ENCODE measurements at places on chromosomes 5 and 9.
A peak's percentile ranks its signal among the peaks of the same experiment; 100 is the strongest.

GRCh38 chr9:92138157-92138959 is 23.1 kb upstream of the SPTLC1 start:
- DNase-seq, result peak; percentile 65

- DNase-seq, result no peak
These were observed 25.4 kb upstream of the MYOT start for GRCh38 chr5:137842296-137842695.

GRCh38 chr9:114953959-114954358 is 23.6 kb upstream of the TNFSF8 start:
- no peak for DNase-seq

GRCh38 chr5:151570058-151570457 is 21.1 kb downstream of the FAT2 start:
- DNase-seq, result no peak

DNA sequence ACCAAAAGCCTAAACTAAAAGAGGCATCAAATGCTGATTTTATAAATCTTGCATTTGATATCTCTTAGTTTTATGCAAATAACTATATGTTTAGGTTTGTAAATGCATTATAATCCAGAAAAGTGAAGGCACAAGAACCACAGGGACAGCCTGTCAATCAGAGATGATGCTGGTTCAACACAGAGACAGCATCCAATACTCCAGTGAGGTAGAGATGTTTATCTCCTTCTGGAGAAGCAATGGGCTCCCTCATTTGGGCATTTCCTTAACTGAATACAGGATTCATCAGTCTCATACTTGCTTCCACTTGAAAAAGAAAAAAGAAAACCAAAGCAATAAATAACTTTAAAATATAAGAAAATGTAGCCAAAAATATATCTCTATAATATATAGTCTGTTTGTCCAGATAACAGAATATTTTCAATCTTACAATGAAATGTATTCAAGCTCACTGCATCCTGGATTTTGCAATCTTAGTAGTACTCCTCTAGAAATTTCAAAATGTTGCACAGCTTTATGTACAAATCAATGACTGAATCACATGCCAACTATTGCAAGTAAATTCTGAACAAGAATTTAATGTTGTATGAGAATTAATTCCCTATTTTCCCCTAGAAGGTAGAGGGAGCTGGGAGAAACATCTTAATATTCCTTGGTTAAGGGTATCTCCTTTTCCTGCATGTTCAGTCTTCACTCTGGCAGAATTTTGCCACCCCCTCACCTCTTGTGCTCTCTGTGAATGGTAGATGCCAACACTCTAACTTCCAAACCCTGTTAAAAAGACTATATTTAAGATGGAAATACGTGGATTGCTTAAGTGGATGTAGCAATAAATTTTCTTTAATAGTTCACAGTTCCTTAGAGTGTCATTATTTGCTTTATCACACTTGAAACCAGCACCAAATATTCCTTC is 191.1 kb upstream of the GAS1 start:
- no peak for DNase-seq

- DNase-seq, result peak; percentile 55
These were observed 180.9 kb downstream of the NR3C1 start for GRCh38 chr5:143222287-143223231.

Measured in GM13977 (cell line).